ENCODE measurements at places on chromosomes 1 and 21.

GRCh38 chr1:72547412-72547811 lies 265.1 kb upstream of the NEGR1 start:
- DNase-seq: no peak

DNA sequence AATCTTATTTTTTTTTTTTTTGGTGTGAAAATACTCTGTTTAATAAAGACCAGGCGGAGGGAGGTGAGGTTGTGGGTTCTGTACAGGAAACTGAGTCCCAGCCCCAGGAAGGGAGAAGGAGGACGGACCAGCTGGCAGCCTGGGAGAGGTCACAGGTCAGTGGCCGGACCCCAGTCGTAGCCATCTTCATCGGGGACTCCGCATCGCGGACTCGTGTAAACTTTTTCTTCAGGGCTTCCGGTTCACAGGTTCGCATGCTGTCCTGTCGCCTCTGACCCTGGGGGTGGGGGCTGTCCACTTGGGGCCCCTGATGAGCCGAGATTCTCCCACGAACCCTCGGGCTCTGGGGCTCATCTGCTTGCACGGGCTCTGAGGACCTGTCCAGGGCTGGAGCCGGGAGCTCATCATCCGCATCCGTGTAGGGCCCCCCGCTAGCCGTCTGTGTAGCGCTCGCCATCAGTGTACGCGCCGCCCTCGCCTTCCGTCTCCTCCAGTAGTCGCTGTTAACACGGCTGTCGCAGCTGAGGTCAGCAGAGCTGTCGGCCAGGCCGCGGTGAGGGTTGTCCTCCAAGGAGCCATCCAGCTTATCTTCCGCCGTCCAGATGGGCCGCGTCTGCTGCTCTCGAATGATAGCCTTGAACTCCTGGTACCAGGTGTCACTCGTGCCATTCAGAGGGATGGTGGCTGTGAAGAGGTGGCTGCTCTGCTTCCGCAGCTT lies 975.7 kb upstream of the PRMT6 start:
- no peak for DNase-seq

DNA sequence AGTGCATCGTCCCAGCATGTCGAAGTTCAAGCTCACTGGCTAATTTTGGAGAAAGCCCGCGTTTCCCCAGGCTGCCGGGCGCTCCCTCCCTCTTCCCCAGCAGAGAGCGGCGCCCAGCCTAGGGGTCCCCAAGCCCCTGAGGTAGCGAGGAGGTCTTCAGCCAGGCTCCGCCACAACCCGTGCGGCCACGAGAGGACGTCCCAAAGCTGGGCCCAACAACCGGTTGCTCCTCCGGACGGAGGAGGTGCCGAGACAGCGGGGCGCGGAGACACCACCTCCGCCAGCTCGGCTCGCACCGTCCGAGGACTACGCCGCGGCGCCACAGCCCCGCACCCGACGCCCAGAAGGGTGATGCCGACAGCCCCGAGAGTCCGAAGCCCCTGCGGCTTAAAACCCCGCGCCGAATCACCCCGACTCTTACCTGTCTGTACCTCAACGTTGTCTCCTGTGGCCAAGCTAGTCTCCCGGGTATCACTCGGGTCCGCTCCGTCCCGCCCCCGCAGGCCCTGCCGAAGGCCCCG lies at the start of gene DENND2C:
TSS of gene DENND2C (minus strand) at position 488 of the 521 bp plus-strand sequence. CDS start 44,065 bp downstream, outside the sequence.
- no peak for DNase-seq

DNA sequence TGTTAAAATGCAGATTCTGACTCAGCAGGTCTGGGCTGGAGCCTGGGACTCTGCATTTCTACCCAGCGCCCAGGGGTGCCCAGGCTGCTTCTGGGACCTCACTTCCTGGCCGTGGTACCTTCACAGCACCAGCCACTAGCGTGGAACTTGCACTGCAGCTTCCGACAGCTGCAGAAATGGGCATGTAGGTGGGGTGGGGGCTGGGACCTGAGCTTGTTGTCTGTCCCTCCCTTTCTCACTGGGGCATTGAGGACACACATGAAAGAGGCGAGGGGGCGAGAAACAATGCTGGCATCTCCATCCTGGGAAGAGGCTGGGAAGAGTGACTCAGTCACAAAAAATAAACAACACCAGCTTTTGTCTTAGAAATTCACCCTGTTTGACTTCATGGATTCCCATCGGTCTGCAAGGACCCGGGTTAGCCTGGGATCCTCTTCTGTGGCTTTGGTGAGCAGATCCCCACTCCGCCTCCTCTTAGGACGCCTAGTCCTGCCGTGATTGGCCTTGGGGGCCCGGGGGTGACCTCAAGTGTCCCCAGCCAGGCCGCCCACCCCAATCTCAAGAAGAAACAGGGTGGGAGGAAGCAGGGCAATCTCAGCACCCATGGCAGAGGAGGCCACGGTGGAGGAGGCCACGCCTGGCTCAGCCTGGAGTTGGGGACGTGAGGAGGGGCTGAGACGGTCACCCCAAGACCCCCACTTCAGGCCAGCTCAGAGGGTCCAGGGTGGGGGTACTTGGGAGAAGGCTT lies 29.9 kb upstream of the POFUT2 start:
- no peak for DNase-seq

DNA sequence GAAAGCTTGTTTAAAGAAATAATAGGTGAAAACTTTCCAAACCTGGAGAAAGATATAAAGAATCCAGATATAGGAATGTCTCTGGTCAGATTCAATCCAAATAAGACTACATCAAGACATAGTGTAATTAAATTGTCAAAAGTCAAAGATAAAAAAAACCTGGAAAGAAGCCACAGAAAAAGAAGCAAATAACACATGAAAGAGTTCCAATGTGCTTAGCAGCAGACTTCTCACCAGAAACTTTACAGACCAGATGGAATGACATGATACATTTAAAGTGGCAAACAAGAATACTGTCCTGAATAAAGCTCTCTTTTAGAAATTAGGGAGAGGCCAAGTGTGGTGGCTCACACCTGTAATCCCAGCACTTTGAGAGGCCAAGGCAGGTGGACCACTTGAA lies 1039.9 kb downstream of the KCNT2 start:
- no peak for DNase-seq

Data from non-pigmented ciliary epithelial cell (primary cell).